ENCODE measurements at places on chromosomes 6 and 20.
A peak's percentile ranks its signal among the peaks of the same experiment; 100 is the strongest.

GRCh38 chr6:166014966-166015365 is 152.7 kb downstream of the TBXT start:
- no peak for DNase-seq

GRCh38 chr6:108655806-108656651 is 95.3 kb downstream of the FOXO3 start:
- DNase-seq: no peak

DNA sequence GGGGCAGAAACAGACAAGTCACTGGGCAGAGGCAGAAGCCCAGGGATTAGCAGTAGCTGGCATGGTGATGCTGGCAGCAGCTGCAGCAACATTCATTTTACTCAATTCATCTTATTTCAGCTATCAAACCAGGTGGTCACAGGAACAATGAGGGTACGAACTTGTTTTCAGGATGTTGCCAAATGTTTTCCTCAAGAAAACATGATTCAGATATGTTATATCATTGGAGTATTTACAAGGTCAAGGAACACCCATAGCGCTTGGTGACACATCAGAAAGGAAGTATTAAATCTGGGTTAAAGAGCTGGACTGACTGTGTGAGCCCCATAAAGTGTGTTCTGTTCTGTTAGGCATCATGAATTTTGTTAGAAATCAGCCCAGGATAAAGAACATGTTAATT is 456.9 kb upstream of the ID4 start:
- no peak for DNase-seq

DNA sequence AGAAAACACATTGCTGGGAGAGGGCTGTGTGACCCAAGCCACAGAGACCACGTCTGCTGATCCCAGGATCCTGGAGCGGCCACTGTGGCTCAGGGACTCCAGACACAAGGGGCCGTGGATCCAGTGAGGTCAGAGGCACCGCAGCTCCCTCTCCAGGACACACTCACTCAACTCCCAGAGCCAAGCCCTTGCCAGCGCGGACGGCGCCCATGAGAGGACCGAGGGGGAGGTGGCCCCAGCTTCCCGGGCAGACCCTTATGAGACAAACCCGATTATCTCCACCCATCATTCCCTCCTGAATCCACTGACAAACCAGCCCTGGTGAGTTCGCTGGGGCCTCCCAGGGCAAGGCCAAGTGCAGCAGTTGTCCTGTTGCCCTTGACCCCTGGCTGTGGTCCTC is 201.2 kb downstream of the TAF4 start:
- DNase-seq: no peak

DNA sequence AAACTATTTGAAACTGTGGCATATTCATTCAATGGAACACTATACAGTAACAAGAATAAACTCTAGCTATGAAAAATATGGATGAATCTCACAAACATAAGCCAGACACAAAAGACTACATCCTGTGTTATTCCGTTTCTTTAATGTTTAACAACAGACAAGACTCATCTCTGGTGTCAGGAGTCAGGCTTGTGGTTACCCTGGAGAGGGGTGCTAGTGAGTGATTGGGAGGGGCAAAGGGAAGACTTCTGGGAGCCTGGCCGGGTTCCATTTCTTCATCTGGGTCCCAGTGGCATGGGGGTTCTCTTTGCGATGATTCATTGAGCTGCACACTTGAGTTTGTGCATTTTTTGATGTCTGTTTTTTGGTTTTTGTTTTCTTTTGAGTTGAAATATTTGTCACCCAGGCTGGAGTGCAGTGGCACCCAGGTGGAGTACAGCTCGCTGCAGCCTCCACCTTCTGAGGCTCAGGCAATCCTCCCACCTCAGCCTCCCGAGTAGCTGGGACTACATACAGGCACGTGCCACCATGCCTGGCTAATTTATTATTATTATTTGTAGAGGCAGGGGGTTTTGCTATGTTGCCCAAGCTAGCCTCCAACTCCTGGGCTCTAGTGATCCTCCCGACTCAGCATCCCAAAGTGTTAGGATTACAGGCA is 21.2 kb upstream of the TTPAL start:
- DNase-seq: no peak

DNA sequence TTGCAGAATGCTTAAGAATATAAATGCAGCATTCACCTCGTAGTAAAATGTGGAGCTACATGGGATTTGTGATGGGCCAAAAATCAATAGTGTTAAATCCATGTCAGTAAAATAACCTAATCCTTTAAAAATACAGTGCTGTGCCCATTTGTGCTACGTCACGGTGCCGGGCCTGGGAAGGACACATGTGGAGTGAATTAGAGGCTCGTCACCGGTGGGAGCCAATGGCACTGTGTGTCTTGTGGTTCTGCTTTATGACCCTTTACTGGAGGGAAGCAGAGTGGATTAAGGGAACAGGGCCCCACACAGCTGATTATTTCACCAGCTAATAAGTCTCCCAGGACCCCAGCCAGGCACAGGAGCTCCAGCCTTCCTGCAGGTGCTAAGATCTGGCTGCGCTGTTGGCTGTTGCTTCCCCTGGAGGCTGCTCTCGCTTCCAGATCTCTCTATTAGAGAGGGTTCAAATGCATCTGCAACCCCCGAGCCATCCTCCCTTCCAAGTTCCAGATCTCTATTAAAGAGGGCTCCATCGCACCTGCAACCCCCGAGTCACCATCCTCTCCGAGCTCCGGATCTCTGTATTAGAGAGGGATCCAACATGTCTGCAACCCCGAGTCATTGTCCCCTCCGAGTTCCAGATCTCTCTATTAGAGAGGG is 405.8 kb downstream of the CDH4 start:
- DNase-seq: no peak

DNA sequence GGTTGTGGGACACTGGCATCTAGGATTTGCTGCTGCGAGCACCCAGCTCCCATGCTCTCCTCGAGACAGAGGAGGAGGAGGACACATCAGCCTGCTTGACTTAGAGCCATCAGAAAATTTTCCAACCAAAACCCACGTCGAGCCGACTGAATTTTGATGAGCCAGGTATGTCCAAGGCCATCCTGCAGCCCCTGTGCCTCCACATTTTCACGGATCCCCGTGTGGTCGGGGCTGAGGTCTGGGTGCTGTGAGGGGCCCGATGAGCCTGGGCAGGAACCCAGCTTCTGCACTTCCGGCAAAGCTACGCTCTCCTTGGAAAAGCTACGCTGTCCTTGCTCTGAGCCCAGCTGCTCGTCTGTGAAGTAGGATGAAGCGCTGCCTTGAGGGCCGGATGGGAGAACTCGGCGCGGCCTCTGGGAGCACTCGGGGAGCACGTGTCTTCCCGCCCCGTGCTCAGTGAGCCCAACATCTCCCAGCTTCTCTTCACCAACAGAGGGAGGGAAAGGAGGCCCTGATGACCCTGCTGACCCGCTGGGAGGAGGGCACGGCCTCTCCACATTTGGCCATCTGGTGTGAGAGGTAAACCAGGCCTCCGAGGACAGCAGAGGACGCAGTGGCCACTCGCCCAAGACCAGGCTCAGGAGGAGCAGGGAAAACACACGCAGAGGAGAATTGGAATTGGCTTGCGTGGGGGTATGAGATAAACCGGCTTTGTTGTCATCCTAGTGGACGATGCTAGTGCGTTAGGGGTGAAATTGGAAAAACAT is 33.9 kb downstream of the PSMG4 start:
- DNase-seq: peak; percentile 45
